Fibroblast of skin of scalp (primary cell): ENCODE measurements at places on chromosomes 5 and 9.
A peak's percentile ranks its signal among the peaks of the same experiment; 100 is the strongest.

- DNase-seq, result no peak
Measured at GRCh38 chr5:85337435-85337834, 952.8 kb upstream of the EDIL3 start.

DNA sequence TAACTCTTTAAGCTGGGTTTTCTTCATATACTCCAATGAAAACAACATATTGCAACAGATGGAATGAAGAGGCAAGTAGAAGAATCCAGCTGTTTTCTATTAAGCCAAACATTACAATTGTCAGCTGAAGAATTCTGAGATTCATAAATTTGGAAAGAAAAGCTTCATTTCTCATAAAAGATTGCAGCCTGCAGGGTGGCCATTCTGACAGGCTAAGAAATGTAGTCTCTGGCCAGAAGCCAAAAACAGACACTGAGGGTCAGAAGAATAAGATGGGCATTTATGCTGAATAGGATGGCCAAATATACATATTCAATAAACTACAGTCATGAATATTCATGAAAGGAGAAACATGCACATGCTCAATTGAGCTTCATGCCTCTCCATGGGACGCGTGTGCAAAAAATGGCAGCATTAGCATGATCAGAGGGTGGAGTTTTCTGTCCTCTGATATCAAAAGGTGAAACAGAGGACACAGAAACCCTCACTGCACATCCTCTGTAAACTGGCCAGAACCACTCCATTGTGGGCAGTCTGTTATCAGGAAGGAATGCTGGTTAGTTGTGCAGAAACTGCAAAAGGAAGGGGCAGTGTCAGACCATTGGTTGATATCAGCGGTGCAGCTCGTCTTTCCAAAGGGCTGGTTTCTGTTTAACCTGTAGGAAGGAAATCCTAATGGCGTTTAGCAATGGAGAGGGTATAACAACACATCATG is 50.2 kb downstream of the FXN start:
- peak; percentile 86 for DNase-seq

GRCh38 chr9:922171-922570 is 54.3 kb upstream of the DMRT3 start:
- no peak for DNase-seq

DNA sequence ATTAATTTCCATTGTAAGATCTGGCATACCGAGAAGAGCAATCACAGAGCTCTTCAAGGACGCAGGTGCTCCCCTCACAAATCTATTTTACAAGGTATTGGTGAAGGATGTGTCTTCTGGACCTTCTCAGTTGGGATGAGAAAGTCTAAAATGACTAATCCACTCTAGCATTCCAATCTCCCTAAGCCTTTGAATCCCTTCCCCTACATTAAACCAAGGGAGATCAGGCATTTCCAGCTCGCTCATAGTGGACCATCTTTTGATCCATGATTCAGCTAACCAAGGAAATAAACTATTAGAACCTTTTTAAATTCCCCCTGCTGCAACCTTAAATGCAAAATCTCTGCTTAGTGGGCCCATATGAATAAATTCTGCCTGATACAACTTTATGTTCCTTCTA is 95.9 kb upstream of the FBN2 start:
- no peak for DNase-seq

- DNase-seq, result no peak
Measured at GRCh38 chr9:138098116-138098907, 220.7 kb downstream of the CACNA1B start.
